ENCODE measurements at places on chromosomes 2 and 18.

- ATAC-seq: no peak
These were observed 227.4 kb downstream of the DCC start for GRCh38 chr18:52567360-52567759.

DNA sequence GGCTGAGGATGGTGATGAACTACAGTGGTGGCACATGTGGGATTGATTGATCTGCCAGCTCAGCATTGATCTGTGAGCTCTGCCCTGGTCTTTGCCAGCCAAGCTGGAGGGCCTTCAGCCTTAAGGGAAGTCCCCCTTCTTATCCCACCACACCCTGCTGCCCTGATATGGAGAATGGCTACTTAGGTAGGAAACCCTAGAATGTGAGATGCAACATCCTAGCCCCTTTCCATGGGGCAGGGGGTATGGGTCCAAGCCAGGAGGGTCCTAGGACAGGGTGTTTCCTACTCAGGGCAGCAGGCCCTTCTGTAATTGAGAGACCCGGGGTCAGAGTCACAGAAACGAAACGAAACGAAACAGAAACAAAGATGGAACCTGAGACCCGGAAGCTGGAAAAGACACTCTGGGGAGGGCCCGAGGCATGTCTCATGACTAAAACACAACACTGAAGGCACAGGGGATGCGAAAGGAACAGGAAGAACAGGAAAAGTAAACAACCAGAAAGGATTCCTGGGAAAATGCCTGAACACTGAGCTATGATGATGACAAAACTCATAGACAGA lies 16.9 kb upstream of the SULT1C2 start:
- ATAC-seq: no peak

DNA sequence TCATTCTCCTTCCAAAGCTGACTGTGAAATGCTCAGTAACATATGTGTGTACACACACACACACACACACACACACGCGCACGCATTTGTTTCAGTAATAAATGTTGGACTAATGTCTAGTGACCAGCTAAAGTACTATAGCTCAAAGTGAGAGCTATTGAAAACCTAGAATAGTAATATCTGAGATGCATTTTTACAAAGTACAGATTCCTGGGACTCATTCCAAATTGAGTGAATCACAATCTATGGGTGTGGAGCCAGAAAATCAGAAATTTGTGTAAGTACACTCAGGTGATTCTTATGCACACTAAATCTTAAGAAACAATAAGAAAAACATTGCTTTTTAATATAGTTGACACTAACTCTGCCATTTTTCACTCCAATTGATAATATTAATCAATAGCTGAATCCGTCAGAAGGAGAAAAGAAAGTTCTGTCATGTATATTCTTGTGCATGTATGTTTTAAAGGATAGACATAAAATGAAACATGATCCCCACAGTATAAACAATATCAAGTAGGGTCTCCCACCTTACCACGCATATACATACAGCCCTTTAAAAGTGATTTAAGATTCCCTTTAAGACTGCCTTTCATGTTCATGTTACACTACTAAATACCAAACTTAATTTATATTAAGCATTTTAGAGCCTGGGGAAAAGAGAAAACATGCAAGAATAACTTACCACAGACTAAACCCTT lies 123.5 kb downstream of the ATAD2B start:
- ATAC-seq: peak; percentile 68

DNA sequence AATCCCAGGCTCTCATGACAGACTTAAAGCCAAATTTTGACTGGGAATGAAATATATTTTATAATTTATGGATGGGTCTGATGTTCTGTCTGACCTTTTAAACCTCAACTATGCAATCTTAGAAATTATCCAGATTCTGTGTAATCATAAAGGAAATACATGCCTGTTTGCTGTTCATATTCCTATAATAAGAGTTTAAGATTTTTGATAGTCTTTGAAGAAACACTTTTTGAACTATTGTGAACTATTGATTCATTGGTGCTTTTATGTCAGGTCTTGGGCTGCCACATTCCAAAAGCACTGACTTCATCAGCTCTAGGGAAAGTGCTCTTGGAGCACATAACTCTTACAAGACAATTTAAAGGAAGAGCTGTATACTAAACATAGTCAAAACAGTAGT lies 64.2 kb downstream of the CCDC150 start:
- no peak for ATAC-seq

GRCh38 chr2:162254236-162254871 lies 11.1 kb upstream of the FAP start:
- no peak for ATAC-seq

DNA sequence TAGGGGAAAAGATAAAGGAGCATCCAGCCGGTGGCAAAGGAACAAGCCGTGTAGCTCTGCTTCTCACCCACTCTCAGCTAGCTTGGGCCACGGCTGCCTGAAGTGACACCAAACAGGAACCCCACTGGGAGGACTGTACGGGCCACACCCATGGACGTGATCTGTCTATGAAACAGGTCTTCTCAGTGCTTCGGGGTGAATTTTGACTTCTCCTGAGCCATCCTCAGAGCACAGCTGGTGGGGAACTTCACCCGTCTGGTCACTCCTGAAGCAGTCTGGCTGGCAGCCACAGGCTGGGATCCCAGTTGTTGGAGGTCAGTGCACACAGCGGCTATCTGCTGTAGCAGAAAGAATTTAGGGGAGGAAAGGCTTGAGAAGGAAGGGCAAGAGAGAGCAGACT lies 223.8 kb downstream of the FAM210A start:
- no peak for ATAC-seq

GRCh38 chr2:191231995-191232394 lies 13.2 kb upstream of the MYO1B start:
- ATAC-seq: peak; percentile 38

DNA sequence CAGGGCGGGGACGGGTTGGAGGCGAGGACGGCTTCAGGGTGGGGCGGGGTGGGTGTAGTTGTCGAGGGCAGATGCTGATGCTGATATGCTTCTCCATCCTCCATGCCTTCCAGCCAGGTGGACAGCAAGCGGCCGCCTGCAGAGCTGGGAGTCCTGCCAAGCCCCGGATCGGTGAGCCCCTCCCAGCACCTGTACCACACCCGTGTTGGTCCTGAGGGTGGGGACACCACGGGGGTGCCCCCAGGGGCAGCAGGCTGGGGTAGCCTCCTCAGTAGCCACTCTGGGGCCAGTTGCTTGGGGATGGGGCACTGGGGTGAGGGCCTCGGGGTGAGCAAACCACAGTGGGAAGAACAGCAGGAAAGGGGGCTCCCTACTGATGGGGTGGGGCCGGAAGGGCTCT lies 2.6 kb downstream of the ANO7 start:
- no peak for ATAC-seq

DNA sequence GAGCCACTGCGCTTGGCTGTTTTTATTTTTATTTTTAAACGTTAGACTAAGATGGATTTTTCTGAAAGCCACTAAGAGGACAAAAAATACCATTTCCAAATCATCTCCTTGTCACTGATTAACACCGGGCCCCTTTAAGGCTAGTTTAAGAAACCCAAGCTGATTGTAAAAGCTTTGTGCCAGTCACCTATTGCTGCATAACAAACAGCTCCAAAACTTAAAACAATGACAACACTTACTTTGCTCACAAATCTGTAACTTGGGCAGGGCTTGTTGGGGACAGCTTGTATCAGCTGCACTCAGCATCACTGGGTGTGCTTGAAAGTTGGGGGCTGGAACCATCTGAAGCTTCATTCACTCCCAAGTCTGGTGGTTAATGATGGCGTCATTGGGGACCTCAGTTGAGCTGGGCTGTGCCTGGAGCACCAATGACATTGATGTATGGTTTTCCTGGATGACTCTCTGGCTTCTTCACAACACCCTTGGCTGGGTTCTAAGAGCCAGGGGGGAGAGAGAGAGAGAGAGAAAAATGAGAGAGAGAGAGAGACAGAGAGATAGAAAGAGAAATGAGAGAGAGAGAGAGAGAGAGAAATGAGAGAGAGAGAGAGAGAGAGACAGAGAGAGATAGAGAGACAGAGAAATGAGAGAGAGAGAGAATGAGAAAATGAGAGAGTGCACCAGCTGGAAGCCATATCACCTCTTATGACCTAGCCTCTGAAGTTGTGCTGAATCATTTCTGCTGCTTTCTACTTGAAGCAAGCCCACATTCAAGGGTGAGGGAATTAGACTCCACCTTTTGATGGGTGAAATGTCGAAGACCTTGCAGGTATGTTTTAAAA lies 26.0 kb upstream of the ATG16L1 start:
- ATAC-seq: no peak

DNA sequence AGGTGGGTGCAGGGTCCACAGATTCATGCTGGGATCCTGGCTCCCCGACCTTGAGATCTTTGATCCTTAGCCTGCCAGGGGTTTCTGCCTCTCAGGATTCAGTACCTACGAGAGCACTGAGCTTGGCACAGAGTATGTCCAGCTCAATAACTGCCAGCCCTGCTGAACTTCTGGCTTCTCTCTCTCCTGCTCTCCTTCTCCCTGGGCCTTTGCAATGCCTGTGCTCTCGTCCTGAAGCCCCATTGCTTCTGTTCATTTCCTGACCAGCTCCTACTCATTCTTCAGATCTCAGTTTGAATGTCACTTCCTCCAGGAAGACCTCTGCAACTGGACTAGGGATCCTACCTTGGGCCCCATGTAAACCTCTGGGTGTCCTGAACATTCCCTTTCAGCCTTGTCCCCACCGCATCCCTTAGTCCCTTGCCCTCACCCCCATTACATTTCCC lies 113.8 kb upstream of the HAAO start:
- no peak for ATAC-seq

DNA sequence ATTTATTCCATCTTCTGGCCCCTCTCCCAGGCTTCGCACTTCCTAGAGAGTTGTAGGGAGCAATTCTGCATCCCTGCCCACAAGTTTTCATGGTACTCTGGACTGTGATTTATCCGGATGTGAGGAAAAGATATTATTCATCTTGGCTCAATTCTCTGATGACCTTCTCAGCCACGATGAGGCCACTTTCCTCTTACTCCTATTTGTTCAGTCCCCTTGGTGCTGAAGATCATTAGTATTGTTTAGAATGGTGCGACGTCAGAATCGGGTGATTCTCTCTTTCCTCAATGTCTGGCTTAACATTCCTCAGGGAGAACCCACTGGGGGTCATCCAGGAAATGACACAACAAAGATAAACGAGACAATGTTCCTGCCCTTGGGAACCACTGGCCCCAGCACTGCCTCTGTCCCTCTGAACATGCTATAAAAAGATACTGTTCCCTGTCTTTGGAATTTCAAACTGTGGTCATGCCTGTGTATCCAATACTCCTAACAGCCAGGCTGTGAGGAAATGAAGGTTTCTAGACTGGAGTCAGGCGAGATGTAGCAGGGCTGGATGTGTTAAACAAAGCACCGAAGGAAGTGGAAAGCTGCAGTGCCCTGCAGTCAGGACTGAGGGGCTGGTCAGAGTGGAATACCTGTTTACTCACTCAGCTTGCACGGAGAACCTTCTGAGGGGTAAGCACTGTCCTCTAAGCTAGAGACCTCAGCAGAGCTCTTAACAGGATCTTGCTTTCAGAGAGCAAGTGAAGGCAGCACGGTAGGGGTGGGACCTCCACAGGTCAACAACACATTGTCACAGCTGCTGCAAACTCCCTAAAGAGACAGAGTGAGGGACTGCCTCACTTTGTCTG lies 12.9 kb upstream of the GLI2 start:
- peak; percentile 65 for ATAC-seq

GRCh38 chr2:22209545-22209944 lies 1085.8 kb downstream of the TDRD15 start:
- no peak for ATAC-seq

DNA sequence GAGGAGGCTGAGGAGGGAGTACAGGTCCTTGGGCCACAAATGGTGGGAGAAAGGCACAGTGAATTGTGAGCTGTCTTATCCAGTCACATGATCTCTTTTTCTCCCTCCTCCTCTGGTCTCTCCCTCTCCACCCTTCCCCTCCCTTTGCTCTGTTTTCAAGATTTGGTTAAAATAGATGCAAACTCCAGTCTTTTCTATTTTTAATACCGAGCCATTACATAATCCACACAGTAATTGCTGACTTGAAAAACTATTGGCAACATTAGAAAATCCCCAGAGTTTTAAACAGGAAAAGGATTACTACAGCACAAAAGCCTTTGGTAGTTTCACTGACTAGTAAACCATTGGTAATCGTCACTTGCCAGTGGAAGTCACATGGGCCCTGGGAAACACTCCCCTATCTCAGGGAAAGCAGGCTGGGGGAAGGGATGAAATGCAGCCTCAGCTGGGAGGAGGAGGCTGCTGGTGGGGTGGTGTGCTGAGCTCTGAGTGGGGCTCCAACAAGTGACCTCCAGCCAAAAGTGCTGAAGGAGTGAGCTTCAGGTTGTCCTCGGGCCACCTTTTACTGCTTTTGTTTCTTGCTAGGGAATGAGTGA lies 57.4 kb upstream of the PCBP1 start:
- ATAC-seq: peak; percentile 95

- ATAC-seq: no peak
These were observed 26.8 kb downstream of the YES1 start for GRCh38 chr18:785242-785641.

DNA sequence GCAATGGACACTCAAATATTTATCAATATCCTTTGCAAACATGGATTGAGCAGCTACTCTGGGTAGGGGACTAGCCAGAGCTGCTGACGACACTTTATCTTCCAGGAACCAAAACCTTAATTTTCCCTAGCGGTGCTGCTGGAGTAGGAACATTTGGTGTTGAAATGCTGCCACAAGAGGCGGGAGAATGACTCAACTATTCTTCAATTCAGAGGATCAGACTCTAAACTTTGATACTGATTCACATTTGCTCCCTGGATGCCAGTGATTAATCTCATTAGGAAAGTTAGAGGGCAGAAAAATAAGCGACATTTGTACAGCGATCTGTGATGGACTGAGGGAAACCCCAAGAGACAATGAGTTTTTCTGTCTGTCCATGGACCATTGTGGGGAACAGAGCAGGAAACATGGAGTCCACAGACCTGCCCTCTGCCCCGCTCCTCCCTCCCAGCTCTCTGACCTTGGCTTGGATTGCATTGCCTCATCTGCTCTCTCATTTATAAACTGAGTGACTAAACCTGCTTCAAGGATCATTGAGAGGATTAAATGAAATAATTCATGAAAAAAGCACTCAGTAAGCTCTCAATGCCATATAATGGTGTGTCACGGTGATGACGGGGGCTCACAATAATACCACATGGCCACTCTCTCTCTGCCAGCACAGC lies 12.6 kb upstream of the EPB41L3 start:
- no peak for ATAC-seq

Data from motor neuron (in vitro differentiated cells).